ENCODE measurements at places on chromosomes 2 and 18.

DNA sequence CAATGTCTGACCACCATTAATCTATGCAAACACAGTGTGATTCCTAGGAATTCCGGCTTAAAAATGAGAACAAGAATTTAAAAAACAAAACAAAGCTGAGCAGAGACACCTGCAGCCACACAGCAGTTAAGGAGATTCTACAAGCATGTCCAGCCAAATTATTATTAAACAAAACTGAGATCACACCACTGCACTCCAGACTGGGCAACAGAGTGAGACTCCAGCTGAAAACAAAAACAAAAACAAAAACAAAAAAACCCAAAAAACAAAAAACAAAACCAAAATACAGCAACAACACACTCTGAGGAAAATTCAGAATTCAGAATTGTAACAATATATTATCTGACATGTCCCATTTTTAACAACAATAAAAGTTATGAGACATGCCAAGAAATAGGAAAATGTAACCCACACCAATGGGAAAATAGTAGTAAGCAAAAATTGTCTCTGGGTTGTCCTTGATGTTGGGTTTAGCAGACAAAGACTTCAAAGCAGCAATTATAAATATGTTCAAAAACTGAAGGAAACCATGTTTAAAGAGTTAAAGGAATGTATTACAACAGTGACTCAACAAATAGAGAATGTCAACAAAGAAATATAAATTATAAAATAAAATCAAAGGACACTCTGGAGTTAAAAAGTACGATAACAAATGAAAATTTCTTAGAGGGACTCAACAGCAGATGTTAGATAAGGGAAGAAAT, 19.7 kb downstream of the MYOM1 start:
- no peak for DNase-seq

GRCh38 chr2:152546230-152546837, 170.9 kb downstream of the PRPF40A start:
- DNase-seq, result no peak

- DNase-seq, result no peak
Observed at GRCh38 chr18:44900627-44901026, 219.9 kb downstream of the SETBP1 start.

GRCh38 chr18:48833701-48834412, 116.9 kb downstream of the SMAD7 start:
- no peak for DNase-seq
